Mesenchymal stem cell (in vitro differentiated cells and primary cell): ENCODE measurements at places on chromosomes 13 and 19.

- no peak for DNase-seq
Observed at GRCh38 chr19:1783874-1784273, 28.2 kb downstream of the ATP8B3 start.

- DNase-seq, result no peak
Observed at GRCh38 chr13:38419312-38419873, 69.7 kb downstream of the UFM1 start.

GRCh38 chr13:50277127-50277526, 261.9 kb downstream of the KCNRG start:
- DNase-seq, result no peak

GRCh38 chr13:70714993-70715392, 606.7 kb upstream of the KLHL1 start:
- DNase-seq, result no peak

DNA sequence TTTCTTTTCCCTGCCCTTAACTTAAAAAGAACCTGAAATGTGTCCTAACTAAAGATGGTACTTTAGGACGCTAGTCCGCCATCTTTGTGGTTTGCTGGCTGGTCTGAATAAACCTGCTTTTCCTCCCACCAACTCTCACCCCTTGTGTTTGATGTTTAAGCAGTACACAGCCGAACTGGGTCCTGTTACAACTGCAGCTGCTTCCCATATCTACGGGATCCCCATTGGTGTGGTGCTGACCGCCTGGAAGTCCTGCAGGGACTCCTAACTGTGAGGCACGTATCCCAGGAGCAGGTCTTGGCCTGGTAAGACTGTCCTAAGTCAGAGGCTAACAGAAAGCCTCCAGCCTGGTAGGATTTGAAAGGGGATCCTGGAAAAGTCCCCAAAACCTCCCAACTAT, 40.9 kb upstream of the VSTM2B start:
- DNase-seq, result no peak

GRCh38 chr13:108528303-108528702, 101.1 kb upstream of the MYO16 start:
- DNase-seq, result no peak

DNA sequence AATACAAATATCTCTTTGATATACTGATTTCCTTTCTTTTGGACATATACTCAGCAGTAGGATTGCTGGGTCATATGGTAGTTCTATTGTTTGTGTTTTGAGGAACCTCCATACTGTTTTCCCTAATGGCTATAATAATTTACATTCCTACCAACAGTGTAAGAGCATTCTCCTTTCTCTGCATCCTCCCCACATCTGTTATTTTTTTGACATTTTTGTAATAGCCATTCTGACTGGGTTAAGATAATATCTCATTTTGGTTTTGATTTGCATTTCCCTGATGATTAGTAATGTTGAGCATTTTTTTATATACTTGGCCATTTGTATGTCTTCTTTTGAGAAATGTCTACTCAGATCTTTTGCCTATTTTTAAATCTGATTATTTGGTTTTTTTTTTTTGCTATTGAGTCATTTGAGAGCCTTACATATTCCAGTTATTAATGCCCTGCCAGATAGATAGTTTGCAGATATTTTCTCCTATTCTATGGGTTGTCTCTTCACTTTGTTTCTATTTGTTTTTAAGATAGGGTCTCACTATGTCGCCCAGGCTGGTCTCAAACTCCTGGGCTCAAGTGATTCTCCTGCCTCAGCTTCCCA, 95.7 kb downstream of the FNDC3A start:
- no peak for DNase-seq

GRCh38 chr19:48641850-48642249, 4.1 kb downstream of the CA11 start:
- DNase-seq, result no peak

DNA sequence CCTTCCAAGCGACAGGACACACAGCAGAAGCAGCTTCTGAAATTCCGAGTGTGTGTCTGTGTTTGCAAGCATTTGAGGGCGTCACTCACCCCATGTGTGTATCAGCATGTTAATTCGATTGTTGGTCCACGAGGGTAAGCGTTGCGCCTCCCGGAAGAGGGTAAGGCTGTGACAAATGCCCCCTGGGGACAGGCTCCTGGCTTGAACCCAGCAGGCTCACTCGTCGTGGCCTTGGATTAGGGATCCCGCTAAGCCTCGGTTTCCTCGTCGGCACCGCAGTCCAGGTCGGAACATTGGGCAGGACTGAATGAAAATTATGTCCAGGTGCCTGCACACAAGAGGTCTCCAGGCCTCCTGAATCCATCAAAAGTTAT, 606 bp upstream of the STXBP2 start:
- no peak for DNase-seq

- no peak for DNase-seq
Observed at GRCh38 chr13:67445436-67445835, 215.3 kb upstream of the PCDH9 start.

DNA sequence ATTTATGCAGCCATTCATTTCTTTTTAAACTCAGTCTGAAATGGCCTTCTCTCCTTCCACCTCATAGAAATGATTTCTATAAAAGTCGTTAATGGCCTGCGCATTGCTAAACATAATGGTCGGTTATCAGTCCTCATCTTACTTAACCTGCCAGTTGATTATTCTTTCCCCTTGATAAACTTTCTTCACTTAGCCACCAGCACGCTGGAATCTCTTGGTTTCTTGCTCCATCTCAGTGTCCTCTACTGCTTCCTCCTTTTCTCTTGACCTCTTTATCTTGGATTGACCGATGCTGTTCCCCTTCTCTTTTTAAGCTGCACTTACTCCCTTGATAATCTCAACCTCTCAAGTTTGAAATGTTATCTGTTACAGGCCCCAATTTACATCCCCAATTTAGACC, 12.2 kb upstream of the CLC start:
- no peak for DNase-seq
